ENCODE measurements at places on chromosomes 3 and 15.

GRCh38 chr3:132854856-132855535 is 132.8 kb upstream of the NPHP3 start:
- DNase-seq, result no peak

DNA sequence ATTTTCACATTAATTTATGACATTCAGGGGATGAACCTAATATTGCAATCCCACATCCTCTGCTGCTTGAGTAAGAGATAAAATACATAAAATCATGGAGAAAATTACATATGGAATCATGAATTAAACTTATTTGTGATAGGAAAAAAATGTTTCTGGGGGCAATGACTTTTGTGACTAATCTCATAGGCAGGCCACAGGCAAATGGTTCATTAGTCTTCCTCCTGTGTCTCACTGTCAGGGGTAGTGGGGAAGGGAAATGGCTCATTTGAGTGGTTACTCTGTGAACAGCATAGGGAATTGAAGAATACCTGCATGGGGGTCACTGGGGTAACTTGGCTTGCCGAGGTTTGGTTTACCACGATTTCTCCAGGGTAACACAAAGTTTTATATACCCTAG is 72.0 kb downstream of the TFG start:
- DNase-seq, result no peak

GRCh38 chr3:76998555-76998954 is 41.3 kb upstream of the ROBO2 start:
- DNase-seq, result no peak

DNA sequence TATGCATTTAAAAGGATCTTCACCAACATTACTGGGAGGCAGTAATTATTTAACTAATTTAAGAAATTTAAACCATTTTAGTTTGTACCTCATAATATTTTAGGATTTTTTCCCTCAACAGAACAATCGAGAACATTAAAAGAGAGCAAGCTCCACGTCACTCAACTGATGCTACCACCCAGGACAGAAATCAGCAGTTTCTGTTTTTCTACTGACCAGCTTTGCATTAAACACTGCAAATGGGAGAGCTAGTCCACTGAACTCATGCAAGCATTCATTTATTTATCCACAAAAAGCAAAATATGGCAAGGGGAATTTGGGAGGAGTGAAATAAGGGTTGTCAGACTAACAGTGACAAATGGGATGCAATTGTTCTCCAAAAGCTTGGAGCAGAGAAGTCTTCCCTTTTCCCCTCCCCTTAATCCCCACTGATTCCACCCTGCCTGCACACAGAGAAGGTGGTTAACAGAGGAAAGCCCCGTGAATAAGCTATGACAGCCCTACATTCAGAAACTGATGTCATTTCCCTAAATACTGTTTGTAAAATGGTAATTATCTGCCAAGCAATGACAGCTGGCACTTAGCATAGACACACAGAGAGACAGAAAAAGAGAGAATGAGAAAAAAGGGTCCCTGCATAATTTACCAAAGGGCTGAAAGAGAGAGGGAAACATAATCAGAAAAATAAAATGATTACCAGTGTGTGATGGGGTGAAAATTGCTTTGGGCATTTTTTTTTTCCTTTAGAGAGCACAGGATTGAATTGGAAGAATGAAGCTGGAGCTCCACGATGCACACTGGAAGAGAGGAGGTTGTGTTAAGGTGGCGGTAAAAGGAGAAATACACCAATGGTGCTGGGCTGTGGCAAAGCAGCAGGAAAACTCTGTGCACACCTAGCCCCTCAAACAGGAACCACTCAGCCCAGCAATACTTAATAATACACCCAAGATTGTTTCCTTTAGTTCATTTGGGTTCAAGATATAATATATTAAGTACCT is 777.4 kb downstream of the TUSC7 start:
- DNase-seq, result peak; percentile 31

DNA sequence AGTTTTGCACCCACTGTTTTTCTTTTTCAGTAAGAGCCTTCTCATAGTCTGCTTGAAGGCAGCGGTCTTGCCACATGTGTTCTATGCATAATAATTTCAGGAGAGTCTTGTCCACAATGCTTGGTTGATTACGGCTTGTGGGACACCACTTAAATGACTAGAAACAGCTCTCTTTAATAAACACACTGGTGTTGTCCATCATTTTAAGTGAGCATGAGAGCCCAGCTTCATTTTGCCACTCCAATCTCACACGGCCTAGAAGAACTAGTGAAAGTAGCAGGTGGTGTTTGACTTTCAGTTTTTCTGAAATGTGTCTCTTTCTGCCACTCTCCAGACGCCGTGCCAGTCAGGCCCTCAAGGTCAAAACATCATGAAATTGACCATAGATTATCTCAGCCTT is 292.1 kb downstream of the LPP start:
- DNase-seq, result no peak
